ENCODE measurements at places on chromosomes 7 and 10.

DNA sequence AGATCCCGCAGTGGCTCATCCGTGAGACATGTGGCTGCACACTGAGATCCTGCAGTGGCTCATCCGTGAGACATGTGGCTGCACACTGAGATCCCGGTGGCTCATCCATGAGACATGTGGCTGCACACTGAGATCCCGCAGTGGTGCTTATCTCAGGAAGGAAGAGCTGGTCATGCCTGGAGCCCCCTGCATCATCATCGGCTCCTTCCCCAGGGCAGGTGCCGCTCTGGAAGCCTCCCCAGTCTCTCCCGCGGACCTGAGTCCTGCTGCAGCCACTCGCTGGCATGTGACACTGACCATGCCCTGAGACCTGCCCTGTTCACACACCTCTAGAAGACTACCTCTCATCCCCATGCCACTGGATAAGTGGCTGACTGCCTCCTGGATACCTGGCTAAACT, 181.3 kb downstream of the PTPRN2 start:
- no peak for DNase-seq

- no peak for DNase-seq
Measured at GRCh38 chr7:32152576-32152975, 82.4 kb upstream of the PDE1C start.

DNA sequence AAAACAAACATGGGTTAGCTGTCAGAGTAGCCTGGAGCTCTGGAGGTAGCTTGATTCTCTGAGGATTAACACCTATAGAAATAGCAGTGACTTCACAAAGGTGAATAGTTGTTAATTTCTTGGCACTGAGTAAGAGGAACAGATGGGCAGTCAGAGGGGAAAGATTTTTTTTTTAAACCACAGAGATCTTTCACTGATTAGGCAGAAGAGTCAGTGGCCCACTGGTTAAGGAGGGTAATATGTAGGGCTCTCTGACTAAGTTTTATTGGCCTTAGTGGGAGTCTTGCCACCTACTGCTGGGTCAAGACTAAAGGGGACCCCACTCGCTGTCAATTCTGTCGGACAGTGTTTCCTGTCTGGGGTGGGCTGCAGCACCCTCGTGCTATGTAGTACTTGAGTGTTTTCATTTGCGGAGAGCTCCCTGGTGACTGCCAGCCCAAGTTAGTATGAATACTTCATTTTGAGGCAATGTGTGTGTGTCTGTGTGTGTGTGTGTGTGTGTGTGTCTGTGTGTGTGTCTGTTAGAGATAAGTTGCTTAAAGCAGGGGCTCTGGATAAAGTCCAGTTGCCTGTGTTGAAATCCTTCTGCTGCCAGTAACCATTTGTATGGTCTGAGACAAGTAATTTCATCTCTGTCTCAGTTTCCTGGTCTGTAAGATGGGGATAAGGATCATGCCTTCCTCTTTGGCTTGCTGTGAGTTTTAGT, 145.2 kb downstream of the ARID5B start:
- DNase-seq = no peak

DNA sequence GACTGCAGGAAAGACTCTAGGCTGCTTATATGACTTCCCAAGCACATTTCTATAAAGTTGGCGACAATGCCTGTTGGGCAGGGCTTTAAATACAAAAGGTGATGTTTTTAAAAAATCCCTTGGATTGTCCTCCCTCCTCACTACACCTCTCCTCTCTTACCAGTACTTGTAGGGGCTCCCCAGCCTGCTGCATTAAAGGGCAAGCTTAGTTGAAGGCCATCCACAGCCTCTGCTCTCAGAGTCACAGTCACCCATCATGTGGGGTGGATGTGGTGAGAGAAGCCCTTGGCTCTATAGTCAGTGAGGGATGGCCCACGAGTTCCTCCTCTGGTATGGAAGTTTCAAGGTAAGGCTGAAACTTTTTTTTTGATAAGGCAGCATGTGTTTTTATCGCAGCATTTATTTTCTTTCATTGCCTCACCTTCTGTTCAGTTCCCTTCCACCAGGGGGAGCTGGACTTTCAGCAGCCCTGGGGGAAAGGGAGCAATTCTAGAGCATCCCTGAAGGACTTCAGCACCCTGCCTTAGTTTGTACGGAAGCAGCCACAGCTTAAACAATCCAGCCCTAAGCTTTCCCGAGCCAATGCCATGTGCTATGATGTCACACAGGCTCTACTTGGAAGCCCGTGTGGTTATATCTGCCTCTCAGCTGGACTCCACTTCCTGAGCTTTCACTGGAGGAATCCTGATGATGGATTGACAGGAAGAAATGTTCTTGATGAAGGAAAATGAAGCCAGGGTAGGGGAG, 131.9 kb downstream of the CALCR start:
- no peak for DNase-seq
